ENCODE measurements at places on chromosomes 11 and 22.

DNA sequence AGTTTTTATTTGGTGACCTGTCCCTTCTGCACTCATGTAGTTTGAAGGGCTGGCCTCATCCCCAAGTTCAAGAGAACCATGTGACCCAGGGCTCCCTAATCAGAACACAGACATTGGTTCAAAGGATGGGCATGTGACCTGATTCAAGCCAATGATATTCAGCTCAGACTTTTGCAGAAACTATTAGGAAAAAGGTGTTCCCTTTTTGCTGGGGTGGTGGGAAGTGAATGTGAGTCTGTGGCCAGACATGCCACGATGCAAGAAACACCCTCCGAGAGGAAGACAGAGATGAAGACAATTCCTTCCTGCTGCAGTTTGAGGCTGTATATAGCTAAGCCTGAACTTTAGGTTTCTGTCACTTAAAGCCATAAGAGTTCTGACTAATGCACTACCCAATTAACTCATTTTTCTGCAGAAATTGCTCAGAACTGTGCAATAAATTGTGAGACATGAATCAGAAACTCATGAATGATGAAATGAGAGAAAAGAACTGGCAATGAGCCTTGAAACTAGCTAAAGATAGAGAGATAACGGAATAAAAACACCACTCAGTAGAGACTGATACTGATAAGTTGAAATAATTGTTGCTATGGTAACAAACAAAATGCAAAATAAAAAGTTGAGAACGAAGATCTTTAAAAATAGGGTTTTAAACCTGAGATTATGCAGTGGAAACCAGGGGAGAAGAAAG is 9.2 kb upstream of the MAPK1 start:
- no peak for DNase-seq

- no peak for DNase-seq
Observed at GRCh38 chr11:95975343-95975742, 51.4 kb upstream of the MTMR2 start.

DNA sequence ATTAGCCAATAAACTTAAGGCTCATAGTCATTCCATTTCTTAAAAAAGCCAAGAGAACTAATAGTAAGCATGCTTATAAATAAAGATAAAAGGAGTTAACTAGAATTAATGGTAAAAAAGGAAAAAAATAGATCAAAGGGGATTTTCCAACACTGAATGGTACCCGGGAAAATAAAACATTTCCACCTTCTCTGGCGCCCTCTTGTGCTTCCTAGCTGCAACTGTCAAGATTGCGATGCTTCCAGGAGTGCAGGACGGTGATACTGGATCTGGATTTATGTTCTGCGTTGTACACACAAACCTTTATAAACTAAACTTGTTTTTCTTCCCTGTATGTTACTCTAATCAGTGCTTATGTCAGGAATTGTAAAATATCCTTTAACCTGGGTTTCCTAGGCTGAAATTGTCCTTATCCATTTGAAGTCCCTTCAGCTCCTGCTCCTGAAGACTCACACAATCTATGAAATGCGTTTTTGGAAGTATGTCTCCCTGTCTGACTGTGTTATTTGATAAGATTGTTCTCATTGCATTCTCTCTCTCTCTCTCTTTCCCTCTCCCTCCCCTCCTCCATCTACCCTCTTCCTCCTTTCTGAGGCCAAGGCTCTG is 9.6 kb upstream of the HTATIP2 start:
- DNase-seq, result no peak

DNA sequence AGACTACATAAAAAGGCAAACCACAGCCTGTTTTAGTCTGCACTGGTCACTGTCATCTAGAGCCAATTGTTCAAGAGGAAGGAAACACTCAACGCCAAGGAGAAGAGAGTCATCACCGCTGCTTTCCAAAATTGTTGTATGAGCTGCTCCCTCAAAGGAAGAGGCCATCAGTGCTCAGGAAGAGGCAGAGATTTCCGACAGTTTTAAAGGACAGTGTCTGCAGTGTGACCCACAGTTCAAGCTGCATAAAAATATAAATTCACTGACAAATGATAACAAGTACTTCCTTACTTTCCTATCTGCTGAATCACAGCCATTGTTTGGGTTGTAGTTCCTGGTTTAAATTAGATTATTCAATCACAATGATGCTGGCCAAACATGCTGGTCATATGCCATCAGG is 16.4 kb downstream of the PRCP start:
- no peak for DNase-seq

- DNase-seq, result no peak
Observed at GRCh38 chr11:110452720-110453119, 23.0 kb downstream of the FDX1 start.

- DNase-seq, result no peak
Observed at GRCh38 chr22:36330127-36330526, 57.6 kb downstream of the MYH9 start.

GRCh38 chr22:21932347-21932746 is 20.3 kb downstream of the PPM1F start:
- no peak for DNase-seq

- DNase-seq, result no peak
Observed at GRCh38 chr22:26487996-26488395, 4.3 kb downstream of the SRRD start.

DNA sequence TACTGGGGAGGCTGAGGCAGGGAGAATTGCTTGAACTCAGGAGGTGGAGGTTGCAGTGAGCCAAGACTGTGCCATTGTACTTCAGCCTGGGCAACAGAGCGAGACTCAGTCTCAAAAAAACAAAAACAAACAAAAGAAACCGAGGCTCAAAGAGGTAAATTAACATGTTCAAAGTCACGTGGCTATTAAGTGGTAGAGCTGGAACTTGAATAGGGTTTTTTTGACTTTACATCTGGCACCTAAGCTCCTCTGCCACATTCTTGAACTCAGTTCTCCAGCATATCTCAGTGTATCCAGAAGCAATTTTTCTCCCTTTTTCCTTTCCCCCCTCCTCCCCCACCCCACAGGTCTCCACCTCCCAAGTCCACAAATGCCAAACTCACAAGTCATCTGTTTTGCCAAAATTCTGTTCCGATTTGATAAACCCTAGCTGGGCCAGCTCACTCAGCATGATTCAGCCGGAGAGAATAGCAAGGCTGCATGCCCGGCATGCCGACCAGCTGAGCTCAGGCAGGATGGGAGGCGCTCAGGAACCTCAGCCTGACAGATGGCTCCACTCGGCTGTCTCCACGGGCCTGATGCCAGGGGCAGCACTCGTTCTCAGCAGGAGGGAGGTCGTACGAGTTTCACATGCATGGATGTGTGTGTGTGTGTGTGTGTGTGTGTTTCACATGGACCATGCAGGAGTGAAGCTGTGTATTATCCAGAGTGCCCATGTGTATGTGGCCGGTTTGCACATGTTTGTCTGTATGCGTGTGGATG is 63.2 kb upstream of the RRAS2 start:
- no peak for DNase-seq
